ENCODE measurements at places on chromosomes 11 and 22.

DNA sequence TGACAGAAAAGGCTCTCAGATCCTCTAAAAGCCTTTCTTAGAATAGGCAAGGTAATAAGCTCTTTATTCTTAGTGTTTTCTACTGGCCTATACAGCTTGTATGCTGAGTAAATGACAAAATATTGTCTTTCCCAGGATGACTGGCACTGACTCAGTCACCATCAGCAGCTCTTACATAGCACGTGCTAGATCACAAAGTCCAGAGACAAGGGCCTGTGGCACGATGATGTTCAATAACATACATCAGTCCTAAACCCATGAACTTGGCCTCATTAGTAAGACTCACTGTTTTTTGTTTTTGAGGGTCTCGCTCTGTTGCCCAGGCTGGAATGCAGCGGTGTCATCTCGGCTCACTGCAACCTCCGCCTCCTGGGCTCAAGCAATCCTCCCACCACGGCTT lies 42.7 kb downstream of the CELF1 start:
- DNase-seq: no peak

GRCh38 chr11:117010808-117011540 lies 87.3 kb downstream of the SIK3 start:
- no peak for DNase-seq

DNA sequence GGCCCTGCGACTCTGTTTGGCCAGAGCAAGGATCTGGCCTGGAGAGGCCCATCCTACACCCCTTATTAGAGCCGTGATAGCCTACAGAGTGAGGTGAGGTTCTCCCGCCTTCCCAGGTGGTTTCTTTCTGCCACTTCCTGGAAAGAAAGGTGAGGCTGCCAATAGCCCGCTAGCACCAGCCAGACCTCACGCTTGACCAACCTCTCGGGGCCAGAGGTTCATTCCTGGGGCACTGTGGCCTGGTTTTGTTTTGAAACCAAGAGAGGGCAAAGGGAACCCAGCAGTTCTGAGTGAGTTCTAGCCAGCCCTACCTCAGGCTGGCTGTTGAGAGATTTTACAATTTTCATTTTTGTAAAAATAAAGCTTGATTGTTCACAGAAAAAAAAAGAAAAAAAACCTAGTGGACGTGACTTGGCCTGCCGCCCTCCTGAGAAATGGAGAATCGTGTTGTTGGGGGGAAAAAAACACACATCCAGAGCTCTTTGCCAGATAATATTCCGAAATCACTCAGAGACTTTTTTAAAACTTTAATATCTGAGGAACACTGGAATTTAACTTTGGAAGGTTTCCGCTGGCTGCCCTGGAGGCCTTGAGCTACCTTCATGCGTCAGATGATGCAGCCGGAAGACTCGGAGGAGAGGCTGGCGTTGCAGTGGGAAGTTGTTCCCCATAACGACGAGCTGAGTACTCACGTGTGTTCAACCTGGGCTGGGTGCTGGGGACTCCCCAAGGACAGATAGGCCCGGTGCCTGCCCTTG lies 84.5 kb downstream of the BCR start:
- no peak for DNase-seq

- no peak for DNase-seq
Observed at GRCh38 chr11:47348859-47349258, 3.6 kb downstream of the MYBPC3 start.

DNA sequence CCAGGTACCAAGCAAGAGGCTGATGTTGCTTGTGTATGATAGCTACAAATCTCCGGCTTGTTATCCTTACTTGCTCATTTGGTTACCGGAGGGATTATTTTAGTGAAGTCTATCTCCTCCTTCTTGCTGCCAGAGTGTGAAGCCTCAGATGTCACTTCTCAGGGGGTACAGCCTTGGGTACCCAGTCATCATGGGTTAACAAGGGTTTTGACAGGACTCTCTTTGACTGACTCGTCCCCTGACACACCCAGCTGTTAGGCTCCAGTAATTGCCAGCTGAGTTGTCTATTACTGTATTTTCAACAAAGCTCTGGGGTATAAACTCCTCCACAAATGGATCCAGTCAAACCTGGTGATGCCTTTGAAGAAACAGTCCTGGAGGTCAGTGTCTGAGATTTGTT lies 11.9 kb upstream of the PELI3 start:
- DNase-seq: no peak

GRCh38 chr11:113023228-113023627 lies 62.0 kb downstream of the NCAM1 start:
- peak; percentile 44 for DNase-seq

GRCh38 chr11:1147792-1148191 lies 10.0 kb upstream of the MUC5AC start:
- DNase-seq: no peak

GRCh38 chr11:69297787-69298266 lies 3.9 kb downstream of the MYEOV start:
- no peak for DNase-seq

- DNase-seq: no peak
Observed at GRCh38 chr11:2864901-2865300, 20.7 kb downstream of the CDKN1C start.

All from NCI-H446 treated with DMSO at 0.1 percent for 48 hours (cell line).